NCI-H1092 treated with DMSO at 0.1 percent for 48 hours (cell line): ENCODE measurements at places on chromosomes 7 and 10.
A peak's percentile ranks its signal among the peaks of the same experiment; 100 is the strongest.

DNA sequence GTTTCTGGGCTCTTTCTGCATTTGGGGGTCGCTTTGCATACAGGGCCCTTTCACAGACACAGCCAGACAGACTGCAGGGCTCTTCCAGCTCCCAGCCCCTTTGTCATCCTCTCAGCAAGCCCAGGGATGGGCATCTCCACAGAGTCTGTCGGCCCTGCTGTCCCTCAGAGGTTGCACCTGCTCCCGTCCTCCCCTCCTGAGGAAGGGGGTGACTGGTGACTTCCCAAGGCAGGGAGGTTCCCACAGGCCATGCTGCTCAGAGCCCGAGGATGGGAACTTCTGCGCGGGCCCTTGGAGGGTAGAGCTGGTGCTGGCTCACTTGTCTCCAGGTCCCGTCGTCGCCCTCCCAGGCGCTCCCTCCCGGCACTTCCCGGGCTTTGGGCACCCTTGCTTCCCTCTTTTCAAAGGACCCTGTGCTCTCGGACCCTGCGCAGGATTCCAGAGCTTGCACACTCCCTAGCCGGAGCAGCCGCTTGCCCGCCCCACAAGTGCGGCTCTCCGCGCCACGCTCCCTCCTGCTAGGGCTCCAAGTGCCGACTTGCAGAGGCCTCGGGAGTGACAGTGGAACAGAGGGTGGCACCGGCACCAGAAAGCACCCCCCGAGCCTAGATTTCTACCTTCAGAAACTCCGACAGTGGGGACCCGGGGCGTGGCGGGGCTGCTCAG lies 152.5 kb downstream of the PRKAG2 start:
- DNase-seq: no peak

DNA sequence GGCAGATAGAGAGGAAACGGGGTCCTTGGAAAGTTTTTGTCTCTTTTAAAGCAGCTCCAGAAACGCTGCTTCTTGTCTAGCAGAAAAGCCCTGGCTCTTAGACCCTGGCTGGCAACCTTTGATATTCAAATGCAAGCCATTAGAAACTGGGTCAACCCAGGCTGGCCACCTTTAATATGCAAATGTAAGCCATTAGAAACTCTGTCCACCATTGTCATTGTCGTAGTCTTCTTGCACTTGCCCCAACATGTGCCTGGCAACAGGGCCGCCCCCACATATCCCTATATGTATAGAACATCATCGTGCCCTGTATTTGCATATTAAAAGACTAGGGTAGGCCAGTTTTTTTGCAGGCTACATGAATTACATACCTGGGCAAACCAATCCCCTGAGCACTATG lies 621.3 kb upstream of the DPP6 start:
- no peak for DNase-seq

GRCh38 chr10:132860532-132860931 lies 74.6 kb upstream of the NKX6-2 start:
- DNase-seq: no peak

GRCh38 chr10:30435073-30435422 lies 1.1 kb downstream of the MAP3K8 start:
- DNase-seq: no peak

- DNase-seq: no peak
Measured at GRCh38 chr7:78768859-78769258, 684.6 kb downstream of the MAGI2 start.

DNA sequence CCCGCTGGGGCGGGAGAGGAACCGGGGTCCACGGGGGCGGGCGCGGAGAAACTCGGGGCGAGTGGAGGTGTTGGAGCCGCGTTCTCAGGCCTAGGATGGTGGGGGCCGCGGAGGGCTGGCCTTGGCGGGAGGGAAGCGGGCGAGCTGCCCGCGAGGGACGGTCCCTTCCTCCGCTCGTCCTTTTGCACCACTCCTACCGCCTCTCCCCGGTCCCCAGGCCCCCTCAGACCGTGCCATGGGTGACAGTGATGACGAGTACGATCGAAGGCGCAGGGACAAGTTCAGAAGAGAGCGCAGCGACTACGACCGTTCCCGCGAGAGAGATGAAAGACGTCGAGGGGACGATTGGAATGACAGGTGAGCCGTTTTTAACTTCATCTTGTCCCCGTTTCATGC lies 451 bp downstream of the SRRT start:
- DNase-seq: peak; percentile 55

DNA sequence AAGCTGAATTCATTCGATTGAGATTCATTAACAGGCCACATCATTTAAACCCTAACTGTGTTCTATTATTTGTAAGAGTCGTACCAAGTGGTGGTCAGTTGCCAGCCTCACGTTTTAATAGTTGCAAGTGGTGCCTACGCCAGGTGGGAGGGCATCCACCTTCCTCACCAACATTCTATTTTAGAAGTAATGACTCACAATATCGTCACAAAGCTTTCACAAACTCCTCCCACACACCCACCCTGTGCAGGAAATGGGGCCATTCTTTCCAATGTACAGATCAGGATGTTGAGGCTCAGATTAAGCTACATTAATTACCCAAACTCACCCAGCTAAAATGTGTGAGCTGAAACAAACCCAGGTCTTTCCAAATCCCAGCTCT lies 77.3 kb upstream of the SAMD8 start:
- DNase-seq: no peak

DNA sequence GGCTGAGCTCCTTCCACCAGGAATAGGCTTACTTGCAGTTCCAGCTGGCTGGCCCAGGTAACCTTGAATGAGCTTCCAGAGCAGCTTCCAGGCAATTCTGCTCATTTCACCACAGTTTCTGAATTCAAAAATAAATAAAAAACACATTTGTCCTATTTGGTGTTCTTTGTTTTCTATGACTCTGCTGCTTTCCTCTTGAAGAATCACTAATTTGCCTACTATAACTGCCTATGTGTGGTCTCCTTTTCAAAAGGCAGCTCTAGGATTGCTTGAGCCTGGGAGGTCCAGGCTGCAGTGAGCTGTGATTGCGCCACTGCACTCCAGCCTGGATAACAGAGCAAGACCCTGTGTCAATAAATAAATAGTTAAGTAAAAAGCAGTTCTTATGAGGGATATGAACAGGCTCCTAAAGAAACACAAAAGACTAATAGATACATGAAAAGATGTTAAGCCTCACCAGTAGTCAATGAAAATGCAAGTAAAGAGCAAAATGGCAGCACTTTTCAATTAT lies 19.5 kb upstream of the TNPO3 start:
- DNase-seq: no peak

GRCh38 chr10:47363781-47364180 lies 15.6 kb downstream of the RBP3 start:
- DNase-seq: no peak

DNA sequence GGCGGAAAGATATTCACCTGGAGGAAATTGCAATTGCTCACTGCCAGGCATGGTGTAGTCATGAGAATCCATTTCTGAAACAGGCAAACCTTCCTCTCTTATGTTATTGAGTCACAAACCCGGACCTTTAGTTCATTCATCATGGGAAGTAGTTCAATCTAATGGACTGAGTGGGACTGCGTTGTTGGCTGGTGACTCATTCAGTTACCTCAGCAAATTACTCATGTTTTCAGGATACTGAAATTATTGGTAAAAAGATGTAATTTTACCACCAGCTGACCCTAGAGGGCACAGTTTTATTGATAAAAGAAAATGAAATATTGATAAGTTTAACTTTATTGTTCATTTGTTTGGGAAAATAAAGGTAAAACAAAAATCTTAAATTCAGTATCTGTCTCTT lies 1194.4 kb upstream of the SORCS1 start:
- DNase-seq: no peak

DNA sequence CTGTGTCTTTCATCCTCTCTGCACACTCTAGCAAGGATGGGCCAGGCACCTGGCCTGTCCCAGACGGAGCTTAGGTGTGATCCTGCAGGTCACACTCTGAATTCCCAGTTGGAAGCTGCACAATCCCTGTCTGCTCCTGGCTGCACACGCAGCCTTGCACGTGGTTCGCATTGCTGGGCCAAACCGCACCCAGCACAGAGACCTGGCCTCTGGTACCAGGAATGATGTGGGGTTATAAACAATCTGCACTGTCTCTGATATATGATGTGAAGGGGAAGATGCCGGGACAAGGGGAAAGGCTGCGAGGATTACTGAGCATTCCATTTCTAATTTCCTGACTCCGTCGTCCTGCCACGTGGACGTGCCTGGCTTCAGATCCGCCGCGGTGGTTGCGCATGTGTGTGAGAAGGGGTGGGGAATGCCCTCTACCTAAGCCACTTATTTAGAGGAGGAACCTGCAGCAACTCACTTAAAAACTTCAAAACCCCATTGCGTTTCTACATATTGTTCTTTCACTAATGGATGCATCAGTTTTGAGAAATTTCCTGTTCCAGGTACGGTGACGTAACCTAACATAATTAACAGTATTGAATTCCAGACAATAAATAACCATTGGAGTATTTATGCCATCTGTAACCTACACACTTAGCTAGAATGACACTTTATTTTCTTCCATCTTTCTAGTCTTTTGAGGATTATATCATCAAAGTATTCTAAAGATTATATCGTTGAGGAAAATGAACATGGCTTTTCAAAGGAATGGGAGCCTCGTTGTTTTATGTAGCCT lies 559.7 kb upstream of the MGMT start:
- DNase-seq: no peak

DNA sequence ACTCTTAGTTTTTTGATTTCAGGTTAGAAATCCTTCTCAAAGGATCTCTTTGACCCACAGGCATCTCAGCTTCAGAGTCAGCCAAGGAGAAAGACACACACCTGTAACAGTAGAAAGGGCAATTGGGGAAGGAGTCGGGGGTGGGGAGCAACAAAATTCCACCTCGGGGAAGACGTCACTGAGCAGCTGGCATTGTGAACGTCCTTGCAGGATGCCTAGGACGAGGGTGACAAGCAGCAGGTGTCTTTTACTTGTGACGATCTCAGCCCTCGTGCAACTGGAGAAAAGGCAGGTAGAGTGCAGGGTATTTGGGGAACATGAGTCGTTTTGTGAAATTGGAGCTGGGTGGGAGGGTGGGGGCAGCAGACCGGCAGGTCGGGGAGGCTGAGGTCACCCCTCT lies 627.0 kb downstream of the ACTR3B start:
- DNase-seq: no peak

GRCh38 chr7:110010359-110010758 lies 1080.6 kb upstream of the LRRN3 start:
- DNase-seq: no peak

DNA sequence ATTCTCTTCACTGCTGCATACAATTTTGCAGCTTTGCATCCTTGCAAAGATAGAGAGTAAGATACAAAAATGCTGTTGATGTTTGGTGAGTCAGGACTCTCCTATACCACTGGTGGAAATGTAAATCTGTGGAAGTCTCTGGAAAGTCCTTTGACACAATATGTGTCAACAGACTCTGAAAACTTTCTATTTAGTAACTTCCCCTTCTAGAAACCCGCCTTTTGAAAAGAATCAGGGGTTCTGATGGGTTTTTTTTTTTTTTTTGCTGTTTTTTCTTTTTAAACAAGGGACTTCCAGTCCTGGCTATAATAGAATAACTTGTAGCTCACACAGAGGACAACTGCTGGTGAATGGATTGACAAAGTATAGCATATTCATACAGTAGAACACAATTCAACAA lies 16.4 kb downstream of the NOD1 start:
- DNase-seq: no peak

- DNase-seq: peak; percentile 56
Measured at GRCh38 chr7:40329601-40330153, 194.9 kb downstream of the SUGCT start.

DNA sequence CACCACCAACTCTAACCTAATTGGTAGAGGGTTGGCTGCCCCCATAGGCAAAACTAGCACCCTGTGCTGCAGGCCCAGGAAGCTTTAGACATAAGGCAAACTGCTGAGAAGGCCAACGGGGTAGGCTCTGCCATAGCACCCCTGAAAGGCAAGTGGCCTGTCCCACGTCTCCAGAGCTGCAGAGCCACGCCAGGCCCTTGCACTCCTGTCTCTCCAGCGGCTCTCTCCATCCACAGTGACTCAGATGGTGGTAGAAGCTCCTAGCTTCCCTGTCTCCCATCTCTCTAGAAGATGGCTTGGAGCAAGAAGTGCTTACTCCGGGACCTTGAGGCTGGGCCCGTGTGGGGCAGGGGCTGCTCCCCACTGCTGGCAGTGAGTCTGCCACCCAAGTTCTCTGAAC lies 310.6 kb upstream of the ZMIZ1 start:
- no peak for DNase-seq

DNA sequence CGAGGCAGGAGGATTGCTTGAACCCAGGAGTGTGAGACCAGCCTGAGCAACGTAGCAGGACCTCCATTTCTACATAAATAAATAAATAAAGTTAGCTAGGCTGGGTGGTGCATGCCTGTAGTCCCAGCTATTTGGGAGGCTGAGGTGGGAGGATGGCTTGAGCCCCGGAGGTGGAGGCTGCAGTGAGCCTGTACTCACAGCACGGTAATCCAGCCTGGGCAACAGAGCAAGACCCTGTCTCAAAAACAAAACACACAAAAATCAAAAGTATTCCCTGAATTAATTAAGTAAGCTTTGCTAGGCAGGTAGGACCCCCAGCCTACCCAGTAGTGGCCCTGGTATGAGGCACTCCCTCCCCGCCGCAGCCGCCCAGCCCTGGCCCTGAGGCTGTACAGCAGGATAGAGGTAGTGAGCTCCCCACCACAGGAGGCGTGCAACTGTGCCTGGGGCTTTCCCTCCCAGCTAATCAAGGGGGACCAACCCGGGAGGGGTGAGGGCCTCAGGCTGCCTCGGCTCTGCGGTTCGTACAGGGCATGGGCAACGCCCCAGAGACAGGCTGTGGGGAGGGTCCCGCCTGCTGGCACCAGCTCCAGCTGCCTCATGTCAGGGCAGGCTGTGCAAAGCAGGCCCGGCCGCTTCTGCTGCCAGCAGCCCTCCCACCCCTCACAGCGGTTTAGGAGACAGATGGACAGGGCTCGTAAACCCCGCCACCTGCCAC lies 1.0 kb upstream of the CYP2W1 start:
- DNase-seq: no peak

DNA sequence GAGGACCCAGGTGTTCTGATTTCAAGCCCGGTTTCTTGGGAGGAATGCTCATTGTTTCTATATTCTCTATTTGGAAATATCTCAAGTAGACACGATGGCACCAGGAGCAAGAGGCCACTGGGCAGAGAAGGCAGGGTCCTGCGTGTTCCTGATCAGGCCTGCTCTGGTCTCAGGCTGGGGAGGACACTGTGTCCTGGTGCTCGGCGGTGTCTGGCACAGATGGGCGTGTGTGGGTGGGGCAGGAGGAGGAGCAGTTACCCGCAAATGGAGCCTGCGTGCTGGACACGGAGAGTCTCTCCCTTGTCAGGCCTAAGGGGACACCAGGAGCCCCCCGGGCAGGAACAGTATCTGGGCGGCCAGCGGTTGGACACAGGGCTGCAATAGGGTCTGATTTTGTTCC lies 25.9 kb upstream of the GOLGA7B start:
- no peak for DNase-seq

- no peak for DNase-seq
Measured at GRCh38 chr10:86110156-86110786, 256.3 kb downstream of the GRID1 start.

DNA sequence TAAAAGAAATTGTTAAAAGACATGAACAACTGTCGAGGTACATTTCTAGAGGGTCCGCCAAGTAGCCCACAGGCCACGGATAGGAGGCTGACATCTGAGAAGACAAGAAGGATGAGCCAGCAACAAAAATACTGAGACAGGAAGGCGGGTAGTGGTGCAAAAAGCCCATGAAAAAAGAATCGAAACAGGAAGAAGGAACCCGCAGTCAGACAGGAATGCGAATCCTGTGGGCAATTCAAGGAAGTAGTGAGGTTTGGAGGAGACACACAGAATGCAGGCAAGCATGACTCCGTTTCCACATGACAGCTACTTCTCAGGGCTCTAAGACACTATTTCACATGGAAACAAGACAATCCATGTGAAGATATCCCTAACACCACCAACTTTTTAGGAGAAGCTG lies 125.2 kb downstream of the DOCK4 start:
- no peak for DNase-seq

GRCh38 chr7:69882269-69882668 lies 284.0 kb downstream of the AUTS2 start:
- DNase-seq: no peak
